ENCODE measurements at places on chromosomes 6 and 20.

- DNase-seq = no peak
Measured at GRCh38 chr6:13432526-13433184, 54.7 kb downstream of the GFOD1 start.

DNA sequence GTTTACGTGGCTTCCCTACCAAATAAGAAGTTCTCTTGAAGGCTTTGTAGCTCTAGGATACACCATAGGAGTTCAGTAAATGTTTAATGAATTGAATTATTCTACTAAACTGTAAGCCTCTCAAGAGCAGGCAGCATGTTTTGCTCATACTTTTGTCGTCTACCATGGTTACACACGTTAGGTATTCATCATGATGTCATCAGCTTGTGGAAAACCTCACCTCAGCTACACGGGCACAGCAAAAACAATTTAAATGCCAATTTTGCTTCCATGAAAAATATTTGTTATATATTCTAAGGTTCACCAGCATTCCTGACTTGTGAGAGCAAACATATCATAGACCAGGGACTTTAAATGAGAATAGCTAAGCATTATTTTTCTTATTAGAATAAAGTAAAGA, 16.7 kb downstream of the NCOA5 start:
- no peak for DNase-seq

- no peak for DNase-seq
Measured at GRCh38 chr6:163355426-163355991, 59.0 kb upstream of the QKI start.

GRCh38 chr6:159973406-159973805, 4.5 kb downstream of the IGF2R start:
- no peak for DNase-seq

DNA sequence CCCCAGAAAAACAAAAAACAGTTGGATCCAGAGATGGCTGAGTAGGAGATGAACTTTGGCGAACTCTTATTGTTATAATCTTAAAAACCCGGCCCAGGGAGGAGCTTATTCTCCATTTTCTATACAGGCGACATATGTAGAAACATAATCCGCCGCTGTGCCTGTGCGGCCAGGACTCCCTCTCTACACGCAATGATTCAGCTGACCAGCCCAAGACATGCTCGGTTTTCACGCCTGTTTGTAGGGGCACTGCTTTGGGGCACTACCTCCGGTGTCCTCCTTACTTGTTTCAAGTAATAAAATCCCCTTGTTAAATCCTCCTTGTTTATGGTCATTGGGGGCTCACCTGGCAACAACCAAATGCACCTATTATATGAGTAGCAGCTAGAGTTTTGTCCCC, 89.9 kb downstream of the SEL1L2 start:
- DNase-seq = no peak

GRCh38 chr20:48283470-48284110, 498.3 kb upstream of the SULF2 start:
- no peak for DNase-seq

DNA sequence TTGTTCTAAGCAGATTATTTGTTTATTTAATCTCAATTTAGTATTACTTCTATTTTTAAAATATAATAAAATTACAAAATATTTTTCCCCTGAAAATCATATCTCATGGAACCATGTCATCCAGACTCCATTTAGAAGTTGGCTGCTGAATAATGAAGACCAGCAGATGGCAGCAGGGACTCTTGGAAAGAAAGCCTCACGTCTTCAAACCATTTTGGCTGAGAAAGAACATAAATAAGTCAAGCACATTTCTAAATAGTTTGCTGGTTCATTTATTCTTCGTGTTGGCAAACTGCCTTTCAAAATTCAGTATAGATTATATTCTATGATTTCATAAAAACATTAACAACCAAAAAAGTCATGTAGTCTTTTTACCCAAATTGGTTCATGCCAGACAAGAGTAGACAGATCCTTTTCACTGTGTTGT, 71.7 kb downstream of the RCAN2 start:
- DNase-seq = no peak

DNA sequence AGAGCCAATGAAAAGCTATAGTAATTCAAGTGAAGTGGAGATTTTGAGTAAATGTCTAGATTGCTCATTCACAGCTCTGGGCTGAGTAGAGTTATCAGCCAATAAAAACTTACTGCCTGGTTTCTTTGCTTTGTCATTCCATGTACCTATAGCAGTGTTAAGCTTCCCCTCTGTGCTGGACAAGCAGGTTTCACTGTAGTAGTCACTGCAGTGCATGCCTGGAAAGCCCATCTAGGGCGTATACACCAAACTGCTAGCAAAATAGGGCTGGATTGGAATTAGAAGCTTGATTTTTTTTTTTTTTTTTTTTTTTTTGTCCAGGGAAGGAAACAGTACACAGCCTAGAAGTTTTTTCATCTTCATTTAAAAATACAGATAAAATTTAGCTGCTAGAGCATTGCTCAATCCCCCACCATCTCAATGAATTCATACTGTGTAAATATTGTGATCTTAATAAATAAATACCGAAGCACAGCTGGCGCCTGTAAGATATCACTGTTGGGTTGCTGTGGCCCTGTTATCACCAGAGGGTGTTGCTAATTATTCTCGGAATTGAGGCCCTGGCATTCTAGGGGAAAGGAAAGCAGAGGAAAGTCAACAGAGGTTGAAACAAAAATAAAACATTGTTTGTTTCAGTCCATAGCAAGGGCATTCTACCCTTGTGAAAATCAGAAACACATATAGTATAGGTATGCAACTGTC, 968.5 kb upstream of the GJE1 start:
- DNase-seq = no peak

Measured in D721Med (cell line).